ENCODE measurements at places on chromosomes 2 and 18.

DNA sequence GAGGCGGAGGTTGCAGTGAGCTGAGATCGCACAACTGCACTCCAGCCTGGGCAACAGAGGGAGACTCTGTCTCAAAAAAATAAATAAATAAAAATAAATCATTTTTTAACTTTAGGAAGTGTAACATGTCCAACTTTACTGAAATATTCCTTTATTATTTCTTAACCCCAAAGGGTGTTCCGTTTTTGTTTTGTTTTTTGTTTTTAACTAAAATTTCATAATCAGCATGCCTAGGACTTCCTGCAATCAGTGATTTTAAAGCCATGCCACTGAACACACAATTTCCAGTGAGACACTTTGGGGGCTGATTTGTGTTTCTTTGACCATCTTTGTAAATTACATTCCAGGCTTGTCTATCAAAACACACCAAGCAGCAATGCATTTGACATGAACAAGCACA, 7.1 kb downstream of the CATIP start:
- no peak for DNase-seq

GRCh38 chr2:69213201-69213600, 173.8 kb downstream of the GFPT1 start:
- DNase-seq = no peak

GRCh38 chr2:98771721-98772524, 41.0 kb upstream of the MGAT4A start:
- peak; percentile 29 for DNase-seq

DNA sequence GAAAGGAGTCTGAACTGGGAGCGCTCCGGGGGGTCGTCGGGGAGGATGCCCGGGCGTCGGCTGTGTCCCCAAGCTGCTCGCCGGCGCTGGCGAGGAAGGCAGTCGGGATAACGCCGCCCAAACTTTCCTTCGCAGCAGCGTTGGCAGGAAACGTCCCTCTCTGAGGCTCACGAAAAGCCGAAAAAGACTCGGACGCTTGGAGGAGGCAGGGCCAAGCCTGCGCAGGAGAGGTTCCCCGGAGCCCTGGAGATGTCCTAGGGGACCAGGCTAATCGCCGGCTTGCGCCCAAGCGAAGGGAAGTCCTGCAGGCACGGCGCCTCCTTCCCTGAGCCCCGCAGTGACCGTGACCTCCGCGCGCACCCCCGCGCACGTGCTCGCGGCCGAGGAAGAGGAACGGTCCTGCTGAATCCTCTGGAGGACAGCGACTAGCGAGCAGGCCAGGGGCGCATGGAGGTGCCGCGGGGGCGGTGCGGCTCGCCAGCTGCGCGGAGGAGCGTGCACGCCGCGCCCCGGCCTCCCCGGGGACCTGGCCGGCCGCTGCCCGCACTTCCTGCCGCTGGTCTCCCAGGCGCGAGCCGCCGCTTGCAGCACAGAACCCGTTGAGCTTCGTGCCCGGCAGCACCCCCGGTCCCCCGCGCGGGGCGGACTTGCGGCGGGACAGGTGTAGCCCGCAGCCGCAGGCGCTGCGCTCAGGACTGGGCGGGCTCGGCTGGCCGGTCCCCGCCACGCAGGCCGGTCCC, at the start of gene SH3RF3:
SH3RF3 (plus strand) TSS at position 590 of the 740 bp plus-strand sequence.
- DNase-seq = peak; percentile 43

GRCh38 chr2:6999211-6999877, 82.1 kb downstream of the RNF144A start:
- no peak for DNase-seq

Measured in fibroblast of skin of scalp (primary cell).